ENCODE measurements at places on chromosomes 4 and X.
A peak's percentile ranks its signal among the peaks of the same experiment; 100 is the strongest.

DNA sequence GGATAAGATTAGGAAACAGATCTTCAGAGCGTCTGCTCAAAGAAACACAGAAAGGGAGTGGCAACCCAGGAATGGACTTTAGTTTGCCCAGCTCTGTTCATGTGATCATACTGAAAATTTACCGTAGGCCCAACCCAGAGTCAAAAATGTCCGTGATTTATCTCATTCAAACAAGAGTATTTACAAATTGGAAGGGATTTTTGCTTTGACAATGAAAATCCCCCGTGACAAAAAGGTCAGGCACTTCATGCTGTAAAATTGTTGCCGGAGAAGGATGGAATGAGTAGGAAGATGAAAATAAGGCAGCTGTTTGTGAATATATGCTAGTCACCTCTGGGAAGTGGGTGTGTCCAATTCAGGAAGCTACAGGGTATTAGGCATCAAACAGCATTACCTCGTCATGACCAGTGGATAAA, 1.2 kb downstream of the SULT1B1 start:
- no peak for DNase-seq

GRCh38 chr4:1051472-1051871, 40.0 kb downstream of the FGFRL1 start:
- DNase-seq, result no peak

GRCh38 chr4:44147571-44148075, 301.0 kb downstream of the KCTD8 start:
- DNase-seq, result no peak

DNA sequence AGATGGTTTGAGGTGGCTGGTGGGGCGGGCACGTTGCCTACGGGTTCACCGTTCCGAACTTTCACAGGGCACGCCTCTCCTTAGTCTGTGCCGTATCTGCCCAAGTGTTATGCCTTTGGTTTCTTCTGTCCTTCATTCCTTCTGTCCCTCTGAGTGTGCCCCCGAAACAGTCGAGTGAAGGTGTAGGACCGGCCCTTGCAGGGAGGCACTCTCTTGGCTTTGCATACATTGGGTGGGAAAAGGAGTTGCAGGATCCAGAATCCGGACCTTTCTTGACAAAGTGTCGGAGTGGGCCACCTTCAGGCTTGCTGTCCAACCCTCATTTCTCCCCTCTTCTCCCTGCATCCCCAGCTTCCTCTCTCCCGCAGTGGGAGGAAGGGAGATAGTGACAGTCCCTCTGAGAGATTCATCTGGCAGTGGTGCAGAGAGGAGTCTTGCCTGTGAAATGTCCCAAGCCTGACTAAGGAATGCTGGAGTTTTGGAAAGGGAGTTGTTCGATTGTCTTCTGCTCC, 569 bp downstream of the ARFIP1 start:
- peak; percentile 40 for DNase-seq

DNA sequence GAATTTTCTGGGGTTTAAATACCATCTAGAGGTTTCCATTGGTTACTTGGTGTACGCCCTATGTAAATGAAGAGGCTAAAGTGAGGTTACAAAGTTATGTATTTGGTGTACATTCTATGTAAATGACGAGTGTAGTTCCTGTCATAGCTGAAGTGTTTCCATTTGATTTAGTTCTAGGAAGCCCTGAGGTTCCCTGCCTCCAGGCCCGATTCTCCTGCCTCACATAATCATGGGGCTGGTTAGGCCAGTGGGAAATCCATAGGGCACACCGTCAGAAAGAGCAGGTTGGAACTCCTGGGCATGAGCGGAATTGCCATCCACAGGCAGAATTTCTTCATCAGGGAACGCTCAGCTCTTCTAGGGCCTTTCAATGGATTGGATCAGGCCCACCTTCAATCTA, 24.2 kb upstream of the HOPX start:
- no peak for DNase-seq

GRCh38 chr4:140153419-140153717, 616 bp downstream of the MAML3 start:
- DNase-seq, result no peak
